ENCODE measurements at places on chromosomes 2 and 18. TPM values are rescaled to one million over a fixed set of nuclear protein-coding genes. Genes with fewer than 3 reads are reported as not detected.

The ALPG gene
- total RNA-seq = not detected

The MATN3 gene
- 0.27 TPM for total RNA-seq

The SH2D6 gene
- total RNA-seq = 2.7 TPM

The MLPH gene
- total RNA-seq = 64.2 TPM

GRCh38 chr18:9362869-9363268 lies 28.3 kb downstream of the TWSG1 start:
- H3K27me3 ChIP-seq = no peaks in the 10 kb centered on the region
- no peaks in the 10 kb centered on the region for H3K4me1 ChIP-seq
- no peak overlapping the region for H3K27ac ChIP-seq
- H3K4me3 ChIP-seq = no peak overlapping the region

GRCh38 chr18:55300936-55301531 lies 287.0 kb downstream of the TCF4 start:
- no peak overlapping the region for H3K4me3 ChIP-seq
- H3K36me3 ChIP-seq = no peaks in the 10 kb centered on the region
- DNase-seq = no peak
- no peak overlapping the region for H3K27ac ChIP-seq
- no peaks in the 10 kb centered on the region for H3K27me3 ChIP-seq

GRCh38 chr2:186486651-186487647 lies 889 bp downstream of the ZC3H15 start:
- H3K27me3 ChIP-seq = no peaks in the 10 kb centered on the region
- peak overlapping the region; percentile 93 for H3K27ac ChIP-seq
- peak overlapping the region; percentile 94 for H3K4me3 ChIP-seq
- no peaks in the 10 kb centered on the region for H3K36me3 ChIP-seq
- H3K4me1 ChIP-seq = peaks cover 34% of the 10 kb centered on the region

DNA sequence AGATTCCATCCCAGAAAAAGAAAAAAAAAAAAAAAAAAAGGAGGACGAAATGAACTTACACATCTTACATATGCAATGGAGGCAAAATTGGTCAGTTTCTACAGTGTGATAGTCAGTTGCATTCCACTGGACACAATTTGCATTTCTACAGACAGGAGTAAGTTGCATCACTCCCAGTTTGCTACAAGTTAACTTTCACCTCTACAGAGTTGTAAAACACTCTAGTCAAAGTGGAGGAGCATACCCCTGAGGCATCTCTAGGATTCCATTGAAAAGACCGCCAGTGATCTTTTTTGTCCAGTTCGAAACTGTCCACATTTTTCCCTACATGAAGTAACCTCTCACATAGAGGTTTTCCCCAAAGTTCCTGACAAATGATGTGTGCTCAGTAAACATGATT lies 202.8 kb downstream of the VAPA start:
- H3K27me3 ChIP-seq = no peaks in the 10 kb centered on the region
- no peaks in the 10 kb centered on the region for H3K36me3 ChIP-seq
- H3K4me1 ChIP-seq = no peaks in the 10 kb centered on the region
- no peak overlapping the region for H3K27ac ChIP-seq

- no peak overlapping the region for H3K27ac ChIP-seq
- DNase-seq = no peak
- no peak overlapping the region for H3K4me3 ChIP-seq
- H3K36me3 ChIP-seq = no peaks in the 10 kb centered on the region
- no peaks in the 10 kb centered on the region for H3K27me3 ChIP-seq
- H3K4me1 ChIP-seq = no peaks in the 10 kb centered on the region
These were observed 921.1 kb downstream of the SOCS6 start for GRCh38 chr18:71209944-71210343.

GRCh38 chr2:236985761-236986339 lies 99.8 kb upstream of the COPS8 start:
- no peaks in the 10 kb centered on the region for H3K36me3 ChIP-seq
- no peak for DNase-seq
- H3K4me3 ChIP-seq = no peak overlapping the region
- H3K27me3 ChIP-seq = no peaks in the 10 kb centered on the region
- peaks cover 27% of the 10 kb centered on the region for H3K4me1 ChIP-seq
- peak overlapping the region; percentile 75 for H3K27ac ChIP-seq

- no peak overlapping the region for H3K4me3 ChIP-seq
- DNase-seq = no peak
- no peak overlapping the region for H3K27ac ChIP-seq
- H3K36me3 ChIP-seq = peaks cover 10% of the 10 kb centered on the region
These were observed 263.8 kb downstream of the PHLPP1 start for GRCh38 chr18:62979176-62979575.

DNA sequence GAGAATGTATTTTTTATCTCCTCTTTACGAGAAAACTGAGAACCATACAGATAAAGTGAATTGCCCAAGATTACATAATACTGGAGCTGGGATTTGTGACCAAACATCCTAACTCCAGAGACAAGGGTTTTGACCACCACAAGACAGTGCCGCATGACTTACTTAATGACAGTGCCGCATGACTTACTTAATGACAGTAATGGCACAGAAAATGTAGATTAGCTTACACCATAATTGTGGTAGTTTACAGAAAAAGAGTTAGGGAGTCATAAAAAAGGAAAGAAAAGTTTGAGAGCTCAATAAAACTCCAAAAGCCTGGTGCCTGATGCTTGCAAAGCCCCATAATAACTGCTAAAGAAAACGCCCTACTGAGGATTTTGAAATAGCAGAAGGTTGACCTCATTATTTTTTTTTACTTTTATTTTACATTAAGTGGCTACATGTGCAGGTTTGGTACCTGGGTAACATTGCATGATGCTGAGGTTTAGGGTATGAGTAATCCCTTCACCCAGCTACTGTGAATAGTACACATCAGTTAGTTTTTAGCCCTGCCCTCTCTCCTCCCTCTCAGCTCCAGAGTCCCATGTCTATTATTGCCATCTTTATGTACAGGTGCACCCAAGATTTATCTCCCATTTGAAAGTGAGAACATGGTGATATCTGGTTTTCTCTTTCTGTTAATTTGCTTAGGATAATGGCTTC lies 310.0 kb upstream of the UBE2E3 start:
- no peaks in the 10 kb centered on the region for H3K4me1 ChIP-seq
- H3K4me3 ChIP-seq = no peak overlapping the region
- no peaks in the 10 kb centered on the region for H3K27me3 ChIP-seq
- H3K36me3 ChIP-seq = no peaks in the 10 kb centered on the region
- DNase-seq = no peak
- H3K27ac ChIP-seq = no peak overlapping the region

GRCh38 chr2:237964194-237964577 lies 2.6 kb upstream of the UBE2F start:
- H3K4me3 ChIP-seq = no peak overlapping the region
- H3K36me3 ChIP-seq = no peaks in the 10 kb centered on the region
- H3K4me1 ChIP-seq = peaks cover 16% of the 10 kb centered on the region
- no peak for DNase-seq
